SJSA1 (cell line): ENCODE measurements at places on chromosomes 2 and 18. TPM values are rescaled to one million over a fixed set of nuclear protein-coding genes. Genes with fewer than 3 reads are reported as not detected.
A peak's percentile ranks its signal among the peaks of the same experiment; 100 is the strongest.

DNA sequence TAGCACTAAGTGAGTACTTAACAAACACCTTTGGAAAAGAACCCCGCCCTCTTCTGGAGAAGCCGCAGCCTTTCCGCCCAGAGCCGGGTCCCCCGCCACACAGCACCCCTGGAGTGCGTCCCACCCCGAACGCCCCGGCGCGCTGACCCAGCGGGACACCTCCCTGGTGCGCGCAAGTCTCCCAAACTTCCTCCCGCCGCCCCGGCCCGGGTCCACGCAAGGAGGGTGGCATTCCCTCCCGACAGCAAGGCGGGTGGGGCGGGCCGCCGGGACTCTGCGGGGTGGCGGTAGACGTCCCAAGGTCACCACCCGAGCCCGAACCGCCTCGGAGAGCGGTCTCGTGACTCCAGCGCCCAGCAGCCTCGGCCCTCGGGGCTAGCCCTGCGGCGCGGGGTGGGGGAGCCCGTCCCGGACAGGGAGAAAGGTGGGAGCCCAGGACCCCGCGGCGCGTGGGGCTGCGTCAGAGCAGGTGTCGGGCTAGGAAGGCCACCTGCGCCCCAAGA is 598 bp downstream of the CCDC93 start:
- peak; percentile 21 for DNase-seq

- no peak for DNase-seq
Measured at GRCh38 chr2:221197225-221197856, 374.8 kb downstream of the EPHA4 start.

The PGAP1 gene
- total RNA-seq, result 4.4 and 4.6 TPM in 2 replicates

The CXCR1 gene
- total RNA-seq, result not detected in 2 replicates

DNA sequence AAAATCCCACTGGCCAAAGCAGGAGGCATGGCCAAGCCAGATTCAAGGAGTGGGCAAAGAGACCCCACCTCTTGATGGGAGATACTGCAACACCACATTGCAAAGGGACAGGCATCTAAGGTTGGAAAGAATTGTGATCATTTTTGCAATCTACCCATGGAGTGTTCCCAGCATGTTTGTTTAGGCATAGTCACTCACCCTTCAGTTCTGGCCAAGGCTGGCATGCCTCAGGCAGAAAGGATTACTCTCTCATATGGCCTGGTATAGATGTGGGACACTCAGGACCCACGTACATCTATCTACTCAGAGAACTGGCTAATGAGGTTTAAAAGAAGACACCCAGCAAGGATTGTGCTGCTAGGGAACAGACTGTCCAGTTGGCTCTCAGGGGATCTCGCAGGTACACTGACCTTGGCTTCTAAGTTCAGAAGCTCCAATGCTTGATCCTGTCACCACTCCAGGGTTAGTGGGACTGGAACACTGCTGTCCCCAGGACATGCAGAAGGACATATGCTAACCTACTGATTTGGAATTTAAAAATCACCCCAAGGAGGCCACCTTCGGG is 183.7 kb downstream of the KLHL29 start:
- no peak for DNase-seq

DNA sequence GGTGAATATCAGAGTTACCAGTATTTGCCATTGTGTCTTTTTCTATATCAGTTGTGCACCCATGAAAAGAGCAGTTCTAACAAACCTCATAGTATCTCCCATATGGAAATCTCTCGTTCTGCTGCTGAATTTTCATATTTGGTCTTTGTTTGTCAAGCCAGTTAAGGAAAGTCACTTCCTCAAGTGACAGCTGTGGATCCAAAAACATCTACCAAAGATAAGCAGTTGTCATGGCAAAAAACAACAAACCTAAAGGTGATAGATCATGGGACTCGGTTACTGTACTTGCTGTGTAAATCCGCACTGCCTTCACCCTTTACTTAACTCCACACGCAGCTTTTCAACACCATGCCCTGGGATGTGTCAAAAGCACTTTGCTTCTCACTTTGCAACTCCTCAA is 17.3 kb downstream of the BMP10 start:
- no peak for DNase-seq

DNA sequence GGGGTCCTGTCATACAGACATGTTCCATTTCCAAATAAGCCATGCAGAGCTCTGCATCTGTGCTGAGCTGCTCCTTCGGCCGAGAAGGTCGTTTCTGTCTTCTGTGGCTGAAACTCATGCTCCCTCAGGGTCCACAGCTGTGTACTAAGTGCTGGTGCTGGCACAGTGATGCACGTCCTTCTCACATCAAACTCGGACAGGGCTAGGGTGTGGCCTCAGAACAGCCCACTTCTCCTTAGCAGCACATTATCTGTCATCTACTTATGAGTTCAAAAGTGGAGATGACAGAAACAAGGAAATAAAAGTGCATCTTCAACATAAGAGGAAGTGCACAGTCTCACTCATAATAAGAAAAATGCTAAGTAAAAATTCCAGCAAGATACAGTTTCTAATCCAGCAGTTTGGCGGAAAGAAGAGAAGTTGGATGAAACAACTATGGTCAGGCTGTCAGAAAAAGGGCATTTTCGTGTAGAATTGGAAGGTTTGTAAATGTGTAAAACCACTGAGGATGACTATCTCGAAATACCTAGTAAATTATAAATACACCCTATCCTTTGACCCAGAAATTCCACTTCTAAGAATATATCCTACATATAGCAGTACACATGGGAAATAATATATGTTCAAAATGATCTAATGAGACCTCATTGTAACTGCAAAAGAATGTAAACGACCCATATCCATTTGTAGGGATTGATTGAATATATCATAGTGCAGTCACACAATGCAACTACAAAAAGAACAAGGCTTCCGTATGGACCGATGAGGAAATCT is 53.7 kb upstream of the APCDD1 start:
- no peak for DNase-seq

DNA sequence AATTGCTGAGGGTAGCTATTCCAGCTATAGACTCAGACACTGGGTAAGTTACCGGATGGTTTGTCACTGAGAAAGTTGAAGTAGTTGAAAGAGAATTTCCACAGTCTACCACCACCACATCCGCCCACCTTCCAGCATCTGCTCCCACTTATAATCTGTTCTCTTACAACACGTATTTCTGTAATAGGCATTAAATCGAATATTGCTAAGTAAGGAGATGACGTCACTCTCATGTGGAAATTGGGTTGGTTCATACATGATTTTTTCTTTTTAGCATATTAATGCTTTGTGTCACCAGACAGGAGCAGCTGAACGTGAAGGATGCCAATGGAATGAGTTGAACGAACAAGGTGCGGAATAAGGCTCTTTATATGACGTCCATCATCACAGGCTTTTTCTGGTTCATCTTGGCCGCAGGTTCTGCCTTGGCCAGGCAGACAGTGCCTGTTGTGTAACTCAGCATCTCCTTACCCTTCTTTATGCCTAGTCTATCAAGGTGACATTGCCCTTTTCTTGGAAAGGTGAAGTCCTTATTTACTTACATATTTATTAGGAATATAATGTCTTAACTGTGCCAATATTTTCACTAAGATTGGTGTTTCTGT is 45.9 kb downstream of the THUMPD2 start:
- DNase-seq, result no peak

DNA sequence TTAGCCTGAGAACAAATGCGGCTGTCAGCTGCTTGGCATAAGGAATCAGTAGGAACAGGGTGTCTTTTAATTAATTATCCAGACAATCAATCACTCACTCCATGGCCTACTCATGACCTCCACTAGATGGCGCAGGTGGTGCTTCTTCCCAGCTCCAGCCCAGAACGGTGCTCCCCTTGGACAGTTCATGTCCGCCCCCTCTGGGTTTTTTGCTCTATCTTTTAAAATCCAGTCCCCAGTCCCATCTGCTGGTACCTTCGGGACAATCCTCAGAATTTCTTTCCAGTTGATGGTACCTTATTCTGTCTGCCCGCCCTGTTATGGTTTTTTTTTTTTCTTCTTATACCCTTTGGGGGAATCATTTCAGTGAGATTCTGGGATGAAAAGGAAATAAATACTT is 99.8 kb downstream of the CACNB4 start:
- DNase-seq, result peak; percentile 50

The BOK gene
- total RNA-seq, result 337 and 338 TPM in 2 replicates

GRCh38 chr2:190716176-190716807 is 67.4 kb downstream of the NAB1 start:
- no peak for DNase-seq

The CHRNG gene
- total RNA-seq, result not detected in 2 replicates

The LRRTM4 gene
- total RNA-seq, result not detected in 2 replicates

GRCh38 chr2:18413676-18414396 is 146.6 kb downstream of the RDH14 start:
- peak; percentile 89 for DNase-seq

DNA sequence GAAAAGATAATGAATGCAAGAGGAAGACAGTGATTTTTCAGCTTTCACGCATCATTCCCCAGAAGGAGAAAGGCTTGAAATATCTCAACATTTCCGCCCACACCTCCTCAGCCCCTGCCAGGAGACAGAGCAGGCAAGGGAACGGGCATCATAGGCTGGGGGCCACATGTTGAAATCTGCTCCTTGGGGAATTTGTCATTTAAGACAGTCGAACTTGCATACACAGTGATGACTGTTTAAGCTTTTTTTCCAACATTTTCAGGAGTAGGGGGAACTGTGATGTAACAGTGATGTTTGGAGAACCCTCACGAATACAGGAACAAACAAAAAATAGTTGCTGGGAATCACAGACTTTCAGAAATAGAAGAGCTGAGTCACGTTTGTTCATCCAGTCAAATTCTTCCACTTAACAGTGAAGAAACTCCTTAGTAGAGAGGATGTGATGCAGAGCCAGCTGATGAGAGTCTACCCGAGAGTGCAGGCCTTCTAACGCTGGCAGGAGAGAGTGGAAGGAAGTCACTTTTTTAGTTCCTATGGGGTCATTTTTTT is 266.8 kb downstream of the ALPK2 start:
- peak; percentile 87 for DNase-seq

DNA sequence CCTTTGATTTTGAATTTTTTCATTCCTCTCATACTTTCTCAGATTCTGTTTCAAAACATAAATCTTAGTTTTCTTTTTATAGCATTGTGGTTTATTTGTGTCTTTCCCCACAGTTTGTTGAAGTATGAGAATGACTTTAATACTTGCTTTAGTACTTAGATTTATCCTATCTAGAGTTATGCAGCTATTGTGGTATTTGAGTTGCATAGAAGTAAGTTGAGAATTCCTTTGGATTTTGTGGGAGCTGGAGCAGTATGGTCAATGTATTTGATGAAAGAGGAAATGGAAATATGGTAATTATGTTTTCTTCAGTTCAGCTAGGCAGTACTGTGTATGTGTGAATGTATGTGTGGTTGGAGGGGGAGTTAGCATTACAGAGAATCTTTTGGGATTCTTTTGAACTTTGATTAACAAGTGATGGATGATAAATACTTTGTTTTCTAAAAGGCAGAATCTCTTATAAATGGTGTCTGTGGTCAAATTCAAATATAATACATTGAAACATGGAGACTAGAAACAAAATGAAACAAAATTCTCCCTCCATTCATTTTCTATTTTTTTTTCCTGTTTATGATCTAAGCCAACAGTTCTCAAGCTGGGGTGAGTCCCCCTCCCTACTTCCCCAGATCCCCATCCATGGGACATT is 3.0 kb downstream of the ACVR2A start:
- no peak for DNase-seq

DNA sequence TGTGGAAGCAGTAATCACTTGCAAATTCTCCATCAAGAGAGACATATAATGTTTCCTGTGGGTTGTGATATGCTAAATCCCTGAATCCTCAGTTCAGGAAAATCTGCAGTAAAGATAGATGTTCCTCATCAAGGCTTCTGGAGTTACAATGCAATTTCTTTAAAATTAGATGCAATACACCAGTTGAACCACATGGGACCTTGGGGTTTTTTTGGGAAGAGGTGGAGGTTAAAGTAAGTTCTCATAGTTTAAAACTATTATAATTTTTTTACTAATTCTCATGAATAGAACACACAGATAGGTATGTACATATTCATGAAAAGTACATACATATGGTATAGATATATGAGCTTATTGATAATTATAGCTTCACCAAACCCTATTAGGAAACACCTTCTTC is 496.2 kb downstream of the SATB2 start:
- no peak for DNase-seq

GRCh38 chr18:74733598-74733997 is 135.9 kb downstream of the ZNF407 start:
- DNase-seq, result no peak

GRCh38 chr2:222568865-222569264 is 87.0 kb downstream of the FARSB start:
- DNase-seq, result no peak

- no peak for DNase-seq
Measured at GRCh38 chr2:135349941-135350340, 181.1 kb downstream of the ZRANB3 start.

DNA sequence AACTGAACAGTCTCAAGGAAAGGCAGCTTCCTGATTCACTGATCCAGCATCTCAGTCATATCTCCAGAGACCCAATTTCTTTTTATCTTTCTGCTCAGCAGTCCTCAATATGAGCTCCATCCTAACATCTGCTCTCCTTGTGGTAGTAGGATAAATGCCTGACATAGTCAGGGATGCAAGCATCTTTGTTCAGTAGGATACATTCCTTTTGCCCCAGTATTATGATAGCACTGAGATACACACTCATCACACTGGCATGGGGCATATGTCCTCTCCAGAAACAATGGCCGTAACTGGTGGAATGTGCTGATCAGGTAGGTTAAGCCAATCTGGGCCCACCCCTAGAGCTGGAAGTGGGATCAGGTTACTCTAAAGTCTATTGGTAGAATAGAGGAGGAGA is 207.2 kb downstream of the ETAA1 start:
- peak; percentile 54 for DNase-seq

GRCh38 chr2:153136216-153136615 is 342.3 kb downstream of the RPRM start:
- DNase-seq, result no peak

DNA sequence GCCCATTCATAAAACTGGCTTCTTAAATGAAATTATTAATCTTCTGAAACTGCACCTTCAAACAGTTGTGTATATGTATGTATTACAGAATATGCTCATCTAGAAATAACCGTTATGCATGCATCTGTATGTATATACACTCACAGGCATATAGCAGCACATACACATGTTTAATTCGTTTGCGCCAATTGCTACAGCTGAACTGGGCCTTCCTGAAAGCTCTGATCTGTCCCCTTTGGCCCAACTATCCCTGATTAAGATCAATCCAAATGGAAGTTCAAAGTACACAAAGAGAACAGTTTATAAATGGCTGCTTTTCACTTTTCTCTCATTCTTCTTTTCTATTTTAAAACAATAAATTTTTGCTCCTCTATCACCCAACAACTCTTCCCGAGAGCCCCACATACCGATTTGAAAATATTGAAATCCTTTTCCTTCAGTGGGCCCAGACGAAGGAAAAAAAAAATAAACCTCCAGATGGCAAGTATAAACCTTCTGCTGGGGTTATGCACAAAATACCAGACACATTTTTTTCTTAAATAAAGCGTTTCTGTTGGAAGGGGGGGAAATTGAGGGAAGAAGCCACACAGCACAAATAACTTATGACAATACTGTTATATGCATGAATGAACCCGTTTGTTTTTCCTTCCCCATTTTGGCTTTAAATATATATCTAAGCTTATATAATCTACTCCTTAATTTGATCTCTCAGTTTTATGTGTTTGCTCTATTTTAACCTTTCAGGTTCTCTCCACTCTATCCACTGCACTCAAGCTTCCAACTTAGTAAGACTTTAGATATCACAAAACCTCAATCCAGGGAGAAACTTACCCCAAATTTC is 267.3 kb downstream of the TCF4 start:
- DNase-seq, result peak; percentile 68

The SCN9A gene
- total RNA-seq, result 11.5 and 19.9 TPM in 2 replicates

The UGT1A7 gene
- not detected in 2 replicates for total RNA-seq

The RGPD4 gene
- total RNA-seq, result not detected in 2 replicates
